Lung (tissue), 17 donors: ENCODE measurements at places on chromosomes 5 and 9.

GRCh38 chr5:147417135-147417813, 92.6 kb downstream of the DPYSL3 start:
- peak; percentile 79 for DNase-seq

- DNase-seq, result no peak
Measured at GRCh38 chr9:78235256-78235761, 566 bp upstream of the CEP78 start.

GRCh38 chr9:2448193-2448738, 173.3 kb upstream of the VLDLR start:
- DNase-seq, result no peak

GRCh38 chr5:14172149-14172795, 29.1 kb downstream of the TRIO start:
- DNase-seq, result no peak

DNA sequence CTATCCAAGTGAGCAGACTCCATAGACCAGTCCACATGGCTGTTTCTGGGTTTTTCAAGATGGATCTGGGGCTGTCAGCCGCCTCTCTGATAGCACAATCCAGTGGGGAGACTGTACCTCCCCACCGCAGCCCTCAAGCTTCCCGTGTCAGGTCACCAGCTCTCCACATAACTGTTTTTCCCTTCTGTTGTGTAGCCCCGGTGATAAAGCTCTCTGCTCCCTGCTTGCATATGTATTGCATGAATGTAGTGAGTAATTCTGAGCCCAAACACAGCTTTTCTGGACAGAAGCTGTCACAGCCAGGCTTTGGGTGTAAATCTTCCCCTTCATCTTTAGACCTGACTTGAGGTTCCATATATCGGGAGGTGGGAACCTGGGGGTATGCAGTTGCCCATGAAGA, 23.1 kb upstream of the CFAP157 start:
- no peak for DNase-seq

DNA sequence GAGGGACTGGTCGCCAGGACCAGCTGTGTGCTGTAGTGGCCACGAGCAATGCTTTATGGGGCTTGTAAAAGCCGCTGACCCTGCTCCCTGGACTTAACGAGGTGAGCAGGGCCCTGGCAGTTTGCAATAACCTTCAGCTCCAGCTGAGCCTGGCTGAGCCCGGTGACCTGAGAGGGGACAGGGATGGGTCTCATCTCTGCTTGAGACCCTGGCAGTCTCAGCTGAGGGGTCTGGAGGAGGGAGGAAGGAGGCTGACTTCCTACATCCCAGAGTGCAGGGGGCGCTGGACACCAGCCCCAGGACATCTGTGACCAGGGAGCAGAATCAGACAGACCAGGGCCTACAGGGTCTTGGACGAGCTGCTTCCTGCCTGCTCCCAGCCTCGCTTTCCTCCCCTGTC, 277.5 kb upstream of the MVB12B start:
- DNase-seq, result no peak

- DNase-seq, result no peak
Measured at GRCh38 chr5:149201121-149201637, 59.9 kb downstream of the ABLIM3 start.

DNA sequence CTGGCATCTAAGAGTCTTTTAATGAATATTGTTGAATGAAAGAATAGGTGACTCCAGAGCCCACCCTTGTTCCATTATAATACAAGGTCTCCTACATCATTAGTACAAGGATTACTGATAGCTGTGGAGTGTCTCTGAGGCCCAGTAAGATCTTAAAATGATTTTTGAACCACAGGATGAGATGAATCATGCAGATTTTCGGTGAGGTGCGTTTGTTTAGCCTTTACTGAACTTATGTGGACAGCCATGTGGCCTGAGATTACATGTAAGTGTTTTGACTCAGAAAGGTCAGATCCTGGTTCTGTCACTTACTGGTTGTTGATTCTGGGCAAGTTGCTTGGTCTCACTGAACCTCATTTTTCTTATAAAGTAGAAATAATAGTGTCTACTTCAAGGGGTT, 21.6 kb downstream of the NFX1 start:
- no peak for DNase-seq

DNA sequence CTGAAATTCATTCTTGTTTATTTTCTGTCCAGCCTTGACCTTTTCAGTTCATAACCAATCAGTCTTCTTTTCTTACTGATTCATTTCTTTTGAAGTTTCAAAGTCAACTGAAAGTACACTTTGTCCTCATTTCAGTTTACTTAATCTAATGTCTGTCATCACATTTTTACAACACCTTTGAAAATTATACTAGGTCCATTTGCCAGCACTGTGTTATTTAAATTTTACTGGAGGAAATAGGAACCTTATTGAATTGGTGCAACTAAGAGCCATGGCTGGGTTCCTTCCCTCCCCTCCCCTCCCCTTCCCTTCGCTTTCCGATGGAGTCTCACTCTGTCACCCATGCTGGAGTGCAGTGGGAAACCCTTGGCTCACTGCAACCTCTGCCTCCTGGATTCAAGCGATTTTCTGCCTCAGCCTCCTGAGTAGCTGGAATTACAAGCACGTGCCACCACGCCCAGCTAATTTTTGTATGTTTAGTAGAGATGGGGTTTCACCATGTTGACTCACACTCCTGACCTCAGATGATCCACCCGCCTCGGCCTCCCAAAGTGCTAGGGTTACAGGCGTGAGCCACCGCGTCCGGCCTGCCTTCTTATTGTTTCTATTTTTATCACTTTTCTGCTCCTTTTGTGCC, 6.3 kb downstream of the RMI1 start:
- DNase-seq, result no peak

DNA sequence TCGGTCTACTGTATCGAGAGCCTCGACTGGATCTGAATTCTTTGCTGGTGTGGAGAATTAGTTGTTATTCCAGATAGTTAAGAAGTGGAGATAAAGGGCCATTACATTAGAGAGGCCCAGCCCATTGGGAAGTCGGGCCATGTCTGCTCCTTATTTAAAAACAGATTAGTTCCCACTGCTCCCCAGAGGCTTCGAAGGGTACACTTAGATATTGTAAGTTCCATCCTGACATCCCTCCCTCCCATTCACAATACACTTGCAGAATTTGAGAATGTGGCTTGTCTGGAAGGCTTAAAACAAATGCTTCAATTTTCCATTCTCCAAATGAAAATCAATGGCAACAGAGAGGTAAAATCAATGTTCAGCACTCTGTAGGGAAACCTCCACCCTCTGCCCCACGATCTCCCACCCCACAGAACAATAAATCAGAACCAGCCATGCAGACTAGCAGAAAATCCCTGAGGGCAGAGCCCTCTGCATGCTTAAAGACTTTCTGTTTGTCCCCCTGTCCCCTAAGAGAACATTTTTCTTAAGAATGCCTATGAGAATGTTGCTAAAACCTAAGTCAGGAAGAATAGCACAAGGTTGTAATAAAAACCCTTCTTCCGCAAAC, 364.1 kb downstream of the SPOCK1 start:
- no peak for DNase-seq

DNA sequence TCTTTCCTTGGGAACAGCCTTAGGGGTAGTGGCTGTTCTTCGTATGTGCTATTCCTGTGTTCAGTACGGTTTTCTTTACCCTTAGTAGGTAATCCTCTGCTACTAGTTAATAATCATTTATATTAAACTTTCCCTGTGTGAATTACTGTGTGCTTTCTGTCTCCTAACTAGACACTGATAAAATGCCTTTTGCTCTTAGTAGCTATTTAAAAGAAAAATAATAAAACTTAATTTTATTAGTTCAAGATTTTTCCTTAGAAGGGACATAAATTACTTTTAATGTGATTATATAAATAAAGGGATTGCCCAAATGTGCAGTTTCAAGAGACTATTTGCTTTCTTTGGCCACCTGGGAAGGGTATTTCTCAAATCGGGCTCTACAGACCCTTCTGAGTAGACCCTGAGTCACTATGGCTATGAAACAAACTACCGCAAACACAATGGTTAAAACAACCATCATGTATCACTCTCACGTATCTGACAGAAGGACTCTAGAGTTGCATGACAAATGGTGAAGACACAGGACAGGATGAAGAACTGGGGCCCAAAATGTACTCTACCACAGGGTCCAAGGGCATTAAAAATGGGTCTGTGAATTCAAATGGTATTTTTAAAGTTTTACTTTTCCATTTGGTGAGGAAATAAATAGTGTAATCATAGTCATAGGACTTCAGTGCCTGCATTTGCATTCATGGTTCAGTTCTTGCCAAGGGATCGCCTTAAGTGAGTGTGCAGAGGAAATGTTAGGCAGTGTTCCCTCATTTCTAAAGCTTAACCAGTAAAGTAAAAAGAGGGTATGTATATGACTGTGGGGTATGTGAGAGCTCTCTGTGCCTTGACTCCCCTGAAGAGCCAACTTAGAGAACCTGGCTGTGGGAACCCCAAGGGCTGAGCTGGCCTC, 97.0 kb downstream of the TSSK1B start:
- peak; percentile 37 for DNase-seq

- DNase-seq, result no peak
Measured at GRCh38 chr5:173933901-173934300, 45.8 kb downstream of the CPEB4 start.

- DNase-seq, result no peak
Measured at GRCh38 chr5:40217553-40217952, 462.2 kb upstream of the PTGER4 start.

GRCh38 chr5:59079622-59080620, 497.0 kb downstream of the RAB3C start:
- peak; percentile 68 for DNase-seq

GRCh38 chr5:24477958-24478357, 166.8 kb downstream of the CDH10 start:
- no peak for DNase-seq

- DNase-seq, result peak; percentile 20
Measured at GRCh38 chr5:107915176-107915812, 244.6 kb upstream of the EFNA5 start.

DNA sequence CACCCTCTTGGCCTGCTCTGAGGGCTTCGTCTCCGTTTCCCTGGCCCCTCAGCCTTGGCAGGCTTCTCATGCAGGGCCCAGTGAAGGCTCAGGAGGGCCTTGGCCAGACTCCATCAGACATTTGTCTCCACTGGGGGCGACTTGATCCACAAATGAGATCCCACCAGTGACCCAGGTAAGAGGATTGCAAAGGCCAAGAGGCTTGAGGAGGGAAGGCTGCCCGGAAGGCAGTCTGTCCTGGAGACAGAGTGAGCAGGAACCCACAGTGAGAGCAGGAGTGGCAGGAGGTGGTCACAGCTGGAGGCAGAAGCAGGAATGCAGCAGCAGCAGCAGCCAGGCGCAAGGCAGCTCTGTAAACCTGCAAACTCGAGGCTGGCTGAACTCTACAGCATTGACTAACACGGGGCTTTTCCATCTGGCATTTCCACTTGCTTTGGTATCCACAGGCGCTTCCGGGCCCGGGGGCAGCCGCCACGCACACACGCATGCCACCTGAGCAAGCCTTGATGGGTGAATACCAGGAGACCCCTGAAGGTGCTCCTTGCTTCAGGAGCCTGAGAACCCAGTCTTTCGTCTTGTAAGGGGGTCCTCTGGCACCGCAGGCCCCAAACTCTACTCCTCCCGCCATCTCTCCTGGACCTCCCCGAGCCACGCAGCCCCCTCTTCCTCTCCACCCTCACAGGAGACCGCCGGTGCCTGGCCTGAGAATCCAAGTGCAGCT, 14.7 kb downstream of the MGAT1 start:
- DNase-seq, result no peak

DNA sequence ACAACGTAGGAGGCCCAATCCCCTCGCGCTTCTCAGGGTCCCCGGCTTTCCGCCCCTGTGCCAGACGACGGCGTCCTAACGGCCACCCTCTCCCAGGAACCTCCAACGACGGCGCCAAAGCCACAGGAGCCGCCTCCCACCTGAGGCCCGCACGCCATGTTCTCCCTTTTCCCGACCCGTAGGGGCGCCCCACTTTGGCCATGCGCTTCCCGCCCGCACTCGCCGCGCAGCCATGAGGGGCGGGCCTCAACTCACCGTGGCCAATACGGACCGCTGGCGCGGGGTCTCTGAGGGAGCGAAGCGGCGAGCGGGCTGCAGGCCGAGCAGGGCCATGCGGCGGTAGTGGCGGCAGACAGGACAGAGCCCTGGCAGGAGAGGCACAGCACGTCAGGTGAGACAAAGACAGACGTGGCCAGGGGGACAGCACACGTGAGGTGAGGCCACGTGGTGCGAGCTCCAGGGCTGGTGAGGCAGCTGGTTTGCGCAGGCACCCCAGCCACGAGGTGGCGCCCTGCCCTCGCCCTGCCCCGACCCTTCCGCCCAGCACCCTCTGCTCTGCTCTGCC, 1005.5 kb upstream of the PTPRD start:
- DNase-seq, result no peak

- DNase-seq, result peak; percentile 87
Measured at GRCh38 chr9:33374634-33375237, 27.6 kb downstream of the AQP7 start.

DNA sequence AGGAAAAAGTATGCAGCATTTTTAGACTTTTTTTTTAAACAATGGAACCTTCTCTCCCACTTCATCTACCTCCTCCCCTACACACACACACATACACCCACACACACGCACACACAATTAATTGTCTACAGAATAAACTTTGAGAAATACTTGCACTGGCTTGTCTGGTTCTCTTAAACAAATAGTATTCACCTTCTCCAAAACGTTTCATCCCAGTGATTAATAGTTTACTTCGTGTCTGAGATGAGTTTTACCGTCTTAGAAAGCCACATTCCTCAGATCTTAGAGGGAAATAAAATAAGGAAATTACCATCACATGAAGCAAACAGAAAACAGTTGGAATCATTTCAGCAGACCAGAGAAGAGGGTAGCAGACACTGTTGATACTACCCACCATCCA, 570.6 kb upstream of the CLINT1 start:
- DNase-seq, result no peak

DNA sequence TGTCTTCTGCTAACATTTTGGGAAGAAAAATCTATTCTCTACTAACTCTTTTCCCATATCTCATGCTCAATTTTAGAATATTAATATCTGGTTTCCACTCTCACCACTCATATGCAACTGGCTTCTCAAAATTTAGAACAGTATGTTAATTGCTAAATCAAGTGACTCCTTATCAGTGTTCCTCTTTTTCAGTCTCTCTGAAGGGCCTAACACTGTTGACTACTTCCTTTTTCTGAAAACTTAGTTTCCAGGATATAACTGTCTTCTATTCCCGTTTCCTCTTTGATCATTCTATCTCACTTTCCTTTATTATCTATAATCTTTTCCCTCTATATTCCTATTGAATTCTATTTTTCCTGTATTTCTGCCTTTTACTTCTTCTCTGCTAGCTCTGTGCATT, 1717.2 kb upstream of the C9orf72 start:
- no peak for DNase-seq

DNA sequence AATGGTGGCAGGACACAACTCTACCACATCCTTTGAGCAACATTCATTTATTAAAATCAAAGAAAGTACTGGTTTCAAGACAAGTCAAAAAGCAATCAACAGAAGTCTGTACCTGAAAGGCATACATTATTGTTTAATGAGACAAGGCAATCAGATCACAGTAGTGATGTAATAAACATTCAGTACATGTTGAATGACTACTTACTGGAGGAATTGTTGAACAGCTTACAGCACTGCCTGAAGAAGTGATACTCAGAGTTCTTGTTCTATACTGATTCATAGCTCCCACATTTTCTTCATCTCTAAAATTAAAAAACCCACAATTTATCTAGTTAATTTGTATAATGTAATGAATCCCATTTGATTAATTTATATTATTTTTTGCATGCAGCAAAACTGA, 18.2 kb downstream of the RIOK2 start:
- DNase-seq, result no peak

GRCh38 chr5:37208883-37209797, 40.0 kb downstream of the CPLANE1 start:
- peak; percentile 46 for DNase-seq

GRCh38 chr5:163424836-163425235, 12.6 kb upstream of the CCNG1 start:
- no peak for DNase-seq
